ENCODE measurements at places on chromosomes 12 and 14.

DNA sequence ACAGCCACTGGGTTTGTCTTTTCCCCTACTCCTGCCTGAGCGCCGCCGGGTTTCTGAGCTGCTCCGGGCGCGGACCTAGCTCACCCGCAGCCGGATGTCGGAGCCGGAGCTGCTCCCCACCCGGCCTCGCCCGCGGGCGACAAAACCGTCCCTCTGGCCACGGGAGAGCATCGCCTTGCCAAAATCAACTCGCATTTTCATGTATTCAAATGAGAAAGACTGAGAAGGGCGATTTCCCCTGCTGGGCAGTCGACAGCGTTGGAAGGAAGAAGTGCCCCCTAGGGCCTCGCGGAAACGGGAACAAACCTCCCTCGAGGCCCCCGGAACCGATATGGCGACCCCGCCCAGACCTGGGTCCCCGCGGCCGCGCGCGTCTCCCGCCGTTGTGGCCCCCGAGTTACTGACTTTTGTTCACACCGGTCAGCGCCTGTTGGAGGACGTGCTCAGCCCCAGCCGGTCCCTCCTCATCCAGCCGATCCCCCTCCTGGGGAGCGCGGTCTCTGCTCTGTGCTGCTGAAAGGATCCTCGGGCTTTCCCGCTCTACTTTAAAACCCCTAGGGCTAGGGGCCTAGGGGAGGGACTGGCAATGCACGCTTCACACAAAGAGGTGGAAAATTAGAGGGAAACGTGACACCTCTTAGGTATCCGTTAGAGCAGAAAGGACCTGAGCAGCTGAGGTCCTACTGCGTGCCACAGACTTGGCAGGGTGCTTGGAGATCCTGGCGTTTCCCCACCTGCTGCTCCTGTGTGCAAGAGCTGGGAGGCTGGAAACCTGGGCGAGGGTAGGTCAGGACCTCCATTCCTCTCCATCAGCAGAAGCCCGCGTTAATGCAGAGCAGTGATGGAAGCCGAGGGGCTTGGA lies 4.3 kb downstream of the TTC6 start:
- DNase-seq: no peak

GRCh38 chr14:94026889-94027469 lies 839 bp downstream of the OTUB2 start:
- DNase-seq: no peak

- no peak for DNase-seq
Observed at GRCh38 chr14:90784621-90785270, 31.5 kb downstream of the TTC7B start.

- no peak for DNase-seq
Observed at GRCh38 chr12:52066346-52067080, 3.3 kb upstream of the ATG101 start.

GRCh38 chr12:68106160-68106559 lies 53.4 kb downstream of the IFNG start:
- no peak for DNase-seq

GRCh38 chr12:45726603-45727300 lies 2.8 kb upstream of the ARID2 start:
- peak; percentile 97 for DNase-seq

DNA sequence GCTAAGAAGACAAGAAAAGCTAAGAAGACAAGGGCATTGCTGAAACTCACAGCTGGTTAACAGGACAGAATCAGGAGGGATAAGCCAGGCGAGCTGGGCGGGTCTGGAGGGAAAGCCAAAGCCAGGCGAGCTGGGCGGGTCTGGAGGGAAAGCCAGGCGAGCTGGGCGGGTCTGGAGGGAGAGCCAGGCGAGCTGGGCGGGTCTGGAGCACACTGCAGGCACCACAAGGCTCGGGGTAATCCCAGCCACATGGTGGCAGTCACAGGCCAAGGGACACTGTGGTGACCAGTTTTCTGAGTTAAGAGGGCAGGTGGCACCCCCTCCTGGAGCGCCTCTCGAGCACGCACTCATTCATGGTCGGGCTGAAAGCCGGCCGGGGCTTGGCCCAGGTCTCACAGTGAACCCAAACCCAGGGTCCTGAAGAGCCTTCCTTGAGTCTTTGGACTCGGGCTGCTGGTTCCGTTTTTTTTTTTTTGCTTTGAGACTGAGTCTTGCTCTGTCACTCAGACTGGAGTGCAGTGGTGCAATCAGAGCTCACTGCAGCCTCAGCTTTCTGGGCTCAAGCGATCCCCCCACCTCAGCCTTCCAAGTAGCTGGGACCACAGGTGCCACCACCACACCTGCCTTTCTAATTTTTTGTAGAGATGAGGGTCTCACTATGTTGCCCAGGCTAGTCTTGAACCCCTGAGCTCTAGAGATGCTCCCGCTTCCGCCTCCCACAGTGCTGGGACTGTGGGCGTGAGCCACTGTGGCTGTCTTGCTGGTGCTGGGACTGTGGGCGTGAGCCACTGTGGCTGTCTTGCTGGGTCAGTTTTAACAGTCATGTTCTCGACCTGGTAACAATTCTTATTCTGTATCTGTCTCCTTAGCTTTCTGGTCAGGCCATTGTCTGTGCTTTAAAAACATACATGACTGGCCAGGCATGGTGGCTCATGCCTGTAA lies 40.2 kb downstream of the HSP90AA1 start:
- no peak for DNase-seq

- no peak for DNase-seq
Observed at GRCh38 chr12:107704041-107704440, 18.4 kb downstream of the PWP1 start.

DNA sequence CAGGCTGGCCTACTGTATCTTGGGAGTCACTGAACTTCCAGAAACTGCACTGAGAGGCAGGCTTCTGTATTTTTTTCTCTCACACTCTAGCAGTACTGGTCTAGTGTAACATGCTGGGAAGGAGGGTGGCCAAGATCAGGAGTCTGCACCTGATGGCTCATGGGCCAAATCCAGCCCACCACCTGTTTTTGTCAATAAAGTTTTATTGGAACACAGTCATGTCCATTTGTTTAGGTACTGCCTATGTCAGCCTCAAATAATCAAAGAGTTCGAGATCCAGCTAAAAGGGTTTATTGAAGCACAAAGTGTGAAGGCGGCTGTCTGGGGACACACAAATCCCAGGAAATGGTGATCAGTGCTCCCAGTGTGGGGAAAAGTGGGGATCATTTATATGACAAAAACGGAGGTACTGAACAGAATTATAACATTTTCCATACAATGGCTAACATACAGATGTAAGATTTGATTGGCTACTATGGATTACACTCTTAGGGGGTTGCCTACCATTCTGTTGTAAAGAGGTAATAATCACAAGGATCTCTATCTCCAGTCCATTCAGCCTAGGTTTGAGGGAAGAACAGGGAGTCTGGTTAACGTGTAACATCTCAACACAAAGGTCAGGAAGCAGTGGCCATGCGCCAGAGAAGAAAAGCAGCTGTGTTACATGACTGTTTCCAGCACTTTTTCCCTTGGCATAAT lies 12.9 kb downstream of the USP30 start:
- no peak for DNase-seq
